Vagina (tissue), 2 donors: ENCODE measurements at places on chromosomes 5 and 9. TPM values are rescaled to one million over a fixed set of nuclear protein-coding genes. Genes with fewer than 3 reads are reported as not detected.

Gene LHFPL2
- 24.8 TPM for total RNA-seq

DNA sequence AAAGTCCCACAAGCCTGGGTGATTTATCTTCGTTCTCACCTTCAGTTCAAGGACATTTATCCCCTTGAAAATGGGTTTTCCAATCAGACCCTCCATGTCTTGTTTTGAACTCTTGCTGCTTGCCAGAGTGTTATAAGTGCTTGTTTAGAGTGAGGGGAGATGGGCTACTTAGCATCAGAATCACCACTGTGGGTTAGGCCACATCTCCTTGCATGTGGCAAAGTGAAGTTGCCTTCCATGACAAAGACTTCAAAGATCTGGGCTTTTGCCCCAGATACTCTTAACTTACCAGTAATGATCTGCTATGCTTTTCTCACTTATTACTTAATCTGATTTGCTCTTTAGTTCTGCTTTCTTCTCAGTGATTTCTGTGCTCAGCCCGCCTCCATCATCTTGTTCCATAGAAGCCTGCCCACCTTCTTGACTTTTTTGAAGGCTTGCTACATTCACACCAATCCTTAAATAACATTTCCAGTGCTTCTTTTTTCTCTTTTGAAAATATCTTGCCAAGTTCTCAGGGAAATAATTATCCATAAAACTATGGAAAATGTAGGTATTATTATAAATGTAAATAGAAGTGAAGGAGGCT is 39.0 kb downstream of the GPR21 start:
- no peak for DNase-seq

Gene RASGEF1C
- 2.5 TPM for total RNA-seq

Gene PLPPR1
- not detected for total RNA-seq

DNA sequence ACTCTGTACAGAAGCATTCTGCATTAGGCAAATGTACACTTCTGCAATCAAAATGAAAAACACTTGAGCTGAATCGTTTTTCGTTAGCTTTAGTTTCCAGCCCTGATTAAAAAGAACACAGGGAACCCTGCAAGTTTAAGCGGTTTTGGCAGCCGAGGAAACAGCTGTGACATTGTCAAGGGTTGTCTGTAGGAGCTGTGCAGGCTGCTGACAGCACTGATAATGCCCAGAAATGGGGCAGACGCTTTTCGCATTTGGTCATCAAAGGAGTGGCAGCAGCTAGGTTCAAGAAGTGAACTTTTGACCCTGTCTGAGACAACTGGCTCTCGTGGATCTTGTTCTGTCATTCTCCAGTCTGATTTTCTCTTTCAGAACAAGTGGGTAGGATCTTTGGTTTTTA is 165.6 kb upstream of the CCDC152 start:
- no peak for DNase-seq

Gene PCDHB6
- total RNA-seq, result not detected

Gene SPATA31E1
- total RNA-seq, result not detected

GRCh38 chr5:1345876-1346626 is 1.2 kb upstream of the CLPTM1L start:
- no peak for DNase-seq

- no peak for DNase-seq
These were observed 312.3 kb upstream of the PRR16 start for GRCh38 chr5:120151825-120152224.

Gene ECM2
- 10.8 TPM for total RNA-seq

DNA sequence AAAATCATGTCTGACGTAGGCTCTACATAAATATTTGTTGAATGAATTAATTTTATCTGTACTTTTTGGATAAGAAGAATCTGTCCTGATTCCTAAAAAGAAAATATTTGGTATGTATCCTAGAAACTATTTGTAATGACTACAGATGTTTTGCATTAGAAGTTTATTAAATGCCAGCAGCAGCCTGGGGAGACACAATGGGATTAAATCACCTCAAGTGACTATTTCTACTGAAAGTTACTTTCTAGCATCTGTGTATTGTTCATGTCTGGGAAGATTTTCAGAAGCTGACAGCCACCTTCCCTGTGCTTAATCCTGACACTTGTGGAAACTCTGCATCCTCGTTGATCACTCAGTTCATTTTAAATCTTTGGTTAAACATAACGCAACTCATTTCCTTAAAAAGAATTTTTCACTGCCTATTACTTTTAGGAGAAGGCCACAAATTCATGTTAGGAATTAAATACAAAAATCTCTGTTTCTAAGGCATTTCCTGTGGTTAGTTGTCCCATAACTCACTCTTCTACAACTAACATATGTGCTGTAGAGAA is 209.3 kb upstream of the PPP1R2B start:
- no peak for DNase-seq

Gene IFNA13
- total RNA-seq, result not detected

Gene CATSPER3
- not detected for total RNA-seq

Gene C9orf57
- total RNA-seq, result not detected

GRCh38 chr5:41787265-41787664 is 83.0 kb downstream of the OXCT1 start:
- DNase-seq, result no peak

DNA sequence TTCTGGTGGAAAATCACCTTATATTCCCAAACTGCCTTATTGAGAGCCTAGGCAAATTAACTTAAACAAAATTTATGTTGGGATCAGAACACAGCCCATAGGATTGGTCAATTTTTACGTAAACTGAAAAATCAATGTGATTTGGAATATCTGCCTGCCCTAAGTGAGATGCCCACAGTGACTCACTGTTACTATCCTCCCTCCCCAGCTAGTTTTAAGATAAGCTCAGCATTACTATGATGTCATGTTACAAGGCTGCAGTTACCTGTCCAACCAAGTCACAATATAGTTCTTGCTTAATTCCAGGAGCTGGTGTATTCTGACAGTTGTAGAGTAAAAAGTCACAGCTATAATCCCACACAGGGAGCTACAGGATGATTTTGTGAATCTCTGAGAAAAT is 23.1 kb downstream of the SKP1 start:
- DNase-seq, result no peak

Gene NUTM2G
- total RNA-seq, result not detected

DNA sequence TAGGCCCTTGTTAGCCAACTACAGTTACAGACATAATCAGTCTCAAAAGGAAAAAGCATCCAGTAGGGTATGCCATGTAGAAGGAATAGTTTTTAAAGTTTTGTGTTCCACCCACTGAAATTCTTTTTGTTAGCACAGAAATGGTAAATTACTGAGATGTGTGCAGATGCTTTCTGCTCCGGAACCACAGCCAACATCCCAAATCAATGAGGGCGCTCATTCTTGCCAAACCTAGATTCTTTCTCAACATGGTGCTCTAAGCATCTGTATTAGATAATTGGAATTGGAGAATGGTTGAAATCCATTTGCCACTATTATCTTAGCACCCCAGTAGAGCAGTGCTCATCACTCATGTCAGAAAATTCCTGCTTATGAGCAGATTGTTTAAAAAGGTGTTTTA is 127.8 kb downstream of the SEC61B start:
- no peak for DNase-seq

Gene IFNB1
- not detected for total RNA-seq

DNA sequence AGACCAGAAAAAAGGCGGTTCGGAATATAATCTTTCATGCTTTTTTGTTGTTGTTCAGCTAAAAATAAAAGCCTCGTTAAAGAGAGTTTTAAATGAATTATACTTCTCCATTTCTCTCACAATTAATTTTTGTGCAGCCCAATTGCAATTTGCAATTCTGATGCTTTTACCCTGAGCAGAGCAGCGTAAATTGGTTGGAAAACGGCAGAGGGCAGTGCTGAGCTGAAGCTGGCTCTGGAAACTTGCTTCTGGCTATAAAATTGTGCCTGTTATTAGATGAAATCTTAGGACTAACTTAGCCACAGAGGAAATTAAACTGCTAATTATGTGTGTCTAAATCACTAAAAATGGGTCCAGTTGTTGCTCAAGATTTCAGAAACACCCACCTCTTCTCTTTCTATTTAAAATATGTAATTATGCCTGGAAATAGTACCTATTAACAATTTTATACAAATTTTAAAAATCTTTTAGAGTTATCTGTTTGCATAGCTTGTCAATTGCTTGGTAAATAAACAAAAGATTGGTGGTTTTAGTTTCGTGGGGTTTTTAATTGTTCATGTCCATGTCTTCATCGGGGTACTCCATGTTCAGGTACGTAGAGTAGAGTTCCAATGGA is 441.8 kb upstream of the TLE4 start:
- no peak for DNase-seq

- no peak for DNase-seq
These were observed 55.4 kb downstream of the ARHGAP26 start for GRCh38 chr5:142825378-142826089.

DNA sequence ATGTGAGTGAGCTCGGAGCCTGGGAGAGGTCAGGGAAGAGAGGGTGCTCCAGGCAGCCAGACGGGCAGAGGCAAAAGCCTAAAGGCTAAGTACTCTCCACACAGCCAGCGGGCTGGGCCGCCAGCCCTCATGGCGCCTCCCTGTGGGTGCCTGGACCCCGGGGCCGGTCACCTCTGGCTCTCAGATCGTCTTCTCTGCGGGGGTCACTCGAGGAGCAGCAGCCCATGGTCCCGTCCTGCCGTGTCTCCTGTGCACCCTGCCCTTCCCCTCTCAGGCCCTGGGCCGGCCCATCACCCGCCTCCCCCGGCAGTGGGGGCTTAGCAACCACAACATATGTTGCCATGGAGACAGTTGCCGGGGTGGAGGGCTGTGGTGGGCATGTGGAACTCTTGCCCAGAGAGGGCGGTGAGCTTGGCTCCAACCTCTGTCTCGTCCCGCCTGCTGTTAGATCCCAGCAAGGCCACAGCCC is 4.2 kb downstream of the AK1 start:
- no peak for DNase-seq

DNA sequence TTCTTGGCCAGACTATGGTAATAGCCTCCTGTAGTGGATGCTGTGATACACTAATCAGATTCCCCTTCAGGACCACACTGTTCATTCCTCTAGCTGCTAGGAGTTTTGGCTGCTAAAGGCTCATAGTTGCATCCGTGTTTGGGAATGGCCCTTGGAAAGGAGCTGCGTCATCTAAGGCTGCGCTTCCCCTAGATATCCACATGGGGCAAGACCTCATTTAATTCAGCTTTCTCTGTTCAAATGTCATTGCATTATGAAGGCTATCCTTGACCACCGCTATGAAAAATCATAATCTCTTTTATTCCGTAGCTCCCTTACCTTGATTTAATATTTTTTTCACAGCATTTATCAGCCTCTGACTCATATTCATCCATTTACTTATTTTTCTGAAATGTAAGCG is 258.3 kb upstream of the NR4A3 start:
- DNase-seq, result no peak

- DNase-seq, result no peak
These were observed 3.3 kb upstream of the LHX2 start for GRCh38 chr9:124008303-124008693.

- no peak for DNase-seq
These were observed 89.4 kb downstream of the UHRF2 start for GRCh38 chr9:6502399-6502798.

- DNase-seq, result no peak
These were observed 8.9 kb upstream of the STK32A start for GRCh38 chr5:147225938-147226337.

Gene IFNA2
- total RNA-seq, result not detected

DNA sequence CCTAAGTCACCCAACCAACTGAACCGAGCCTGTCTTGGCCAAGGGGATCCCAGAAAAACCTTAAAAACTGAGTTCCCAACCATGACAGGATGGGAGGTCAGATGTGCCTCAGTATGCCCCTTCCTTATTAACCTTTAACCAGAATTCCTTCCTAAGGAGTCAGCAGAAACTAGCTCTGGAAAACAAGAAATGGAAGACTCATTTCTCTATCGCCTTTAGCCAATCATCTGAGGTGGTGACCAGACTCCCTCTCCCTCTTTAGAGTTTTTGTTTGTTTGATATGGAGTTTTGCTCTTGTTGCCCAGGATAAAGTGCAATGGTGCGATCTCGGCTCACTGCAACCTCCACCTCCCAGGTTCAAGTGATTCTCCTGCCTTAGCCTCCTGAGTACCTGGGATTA is 37.5 kb downstream of the SLC28A3 start:
- DNase-seq, result no peak
